ENCODE measurements at places on chromosomes 12 and 14.

DNA sequence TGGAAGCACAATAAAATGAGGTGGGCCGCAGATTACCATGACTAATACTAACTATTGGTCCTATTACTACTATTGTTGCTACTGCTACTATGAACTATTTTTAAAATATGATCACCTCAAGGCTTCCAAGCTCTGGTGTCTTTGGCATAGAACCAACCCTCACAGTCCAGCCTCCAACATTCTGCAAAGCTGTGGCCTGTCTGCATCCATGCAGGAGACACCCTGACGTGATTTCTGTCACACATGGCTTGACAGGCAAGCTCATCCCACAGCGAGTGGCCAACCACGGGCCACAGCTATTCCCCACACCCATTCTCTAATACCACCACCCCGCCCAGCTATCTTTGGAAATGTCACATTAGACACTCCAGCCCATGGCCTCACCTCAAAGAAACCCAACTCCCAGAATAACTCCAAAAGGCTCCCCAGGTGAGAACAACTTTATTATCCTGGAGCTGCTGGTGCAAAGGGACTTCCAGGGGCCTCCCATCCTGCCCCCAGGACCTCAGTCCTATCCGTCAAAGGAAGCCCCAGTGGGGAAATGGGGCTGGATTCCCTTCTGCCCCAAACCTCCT lies 14.4 kb downstream of the ISCU start:
- no peak for DNase-seq

- DNase-seq, result no peak
Observed at GRCh38 chr14:101243587-101244338, 317.5 kb upstream of the DIO3 start.

- DNase-seq, result no peak
Observed at GRCh38 chr14:52131640-52132320, 62.9 kb upstream of the NID2 start.

DNA sequence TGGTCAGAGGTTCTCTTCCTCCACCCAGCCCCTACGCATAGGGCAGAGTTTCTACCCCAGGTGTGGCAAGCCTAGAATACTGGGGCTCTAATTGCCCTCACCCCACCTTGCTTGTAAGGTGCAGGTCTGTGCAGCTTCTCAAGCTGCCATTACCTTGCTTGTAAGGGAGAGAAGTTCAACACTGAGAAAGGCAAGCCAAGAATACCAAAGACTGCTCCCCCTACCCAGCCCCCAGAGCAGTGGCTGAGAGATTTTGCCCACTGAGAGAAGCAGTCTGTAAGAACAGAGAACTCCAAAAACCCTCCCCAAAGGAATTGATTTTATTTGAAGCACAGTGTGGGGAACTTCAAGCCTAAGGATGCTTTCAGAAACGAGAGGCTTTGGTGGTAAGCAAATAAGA lies 63.1 kb downstream of the RASSF8 start:
- no peak for DNase-seq

DNA sequence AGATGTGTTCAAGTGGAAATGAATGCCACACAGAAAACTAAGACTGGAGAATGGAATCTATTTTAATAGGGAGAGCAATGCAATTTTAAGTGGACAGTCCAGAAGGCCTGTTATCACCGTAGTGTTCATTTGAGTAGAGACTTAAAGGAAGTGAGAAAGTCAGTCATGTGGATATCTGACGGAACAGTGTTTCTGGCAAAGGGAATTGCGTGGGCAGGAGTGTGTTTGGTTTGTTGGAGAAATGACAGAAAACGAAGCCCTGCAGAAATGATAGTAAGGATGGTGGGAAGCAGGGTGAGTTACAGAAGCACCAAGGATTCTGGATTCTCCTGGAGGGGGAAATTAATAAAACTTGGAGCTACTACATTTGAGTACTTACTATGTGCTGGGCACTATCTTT lies 776.6 kb downstream of the MED13L start:
- DNase-seq, result no peak

GRCh38 chr12:10392394-10392930 lies 2.6 kb upstream of the KLRK1 start:
- DNase-seq, result no peak

GRCh38 chr12:126974779-126975178 lies 1292.2 kb upstream of the TMEM132C start:
- DNase-seq, result no peak

DNA sequence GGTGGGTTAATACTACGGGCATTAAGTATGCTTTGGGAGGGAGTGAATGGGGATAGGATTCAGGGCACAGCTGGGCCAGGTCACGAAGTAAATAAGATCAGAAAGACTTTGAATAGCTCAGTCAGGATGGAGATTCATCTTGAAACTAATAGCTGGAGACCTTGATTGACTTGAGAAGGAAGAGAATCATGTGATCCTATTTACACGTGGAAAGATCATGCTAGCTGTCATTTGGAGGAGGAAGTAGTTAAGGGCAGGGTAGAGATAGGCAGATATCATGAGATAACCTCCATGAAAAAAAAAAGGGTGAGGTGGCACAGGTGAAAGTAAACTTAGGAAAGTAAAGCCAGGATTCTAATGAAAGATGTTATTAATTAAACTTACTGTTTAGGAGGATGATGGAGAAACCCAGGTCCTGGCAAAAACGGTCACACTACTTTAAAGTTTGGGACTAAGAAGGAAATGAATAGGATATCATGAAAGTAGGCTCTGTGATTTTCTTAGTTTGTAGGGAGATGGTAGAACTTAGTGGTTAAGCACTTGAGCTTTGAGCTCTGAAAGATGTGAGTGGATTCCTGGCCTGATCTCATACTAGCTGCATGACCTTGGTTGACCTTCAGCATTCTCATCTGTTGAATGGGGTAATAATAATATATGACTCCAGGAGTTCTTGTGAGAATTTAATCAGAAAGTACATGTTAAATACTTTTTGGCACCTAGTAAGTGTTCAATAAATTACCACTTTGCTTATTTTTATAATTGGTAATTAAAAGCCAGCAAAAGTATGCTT lies 439.0 kb downstream of the NRXN3 start:
- DNase-seq, result no peak

DNA sequence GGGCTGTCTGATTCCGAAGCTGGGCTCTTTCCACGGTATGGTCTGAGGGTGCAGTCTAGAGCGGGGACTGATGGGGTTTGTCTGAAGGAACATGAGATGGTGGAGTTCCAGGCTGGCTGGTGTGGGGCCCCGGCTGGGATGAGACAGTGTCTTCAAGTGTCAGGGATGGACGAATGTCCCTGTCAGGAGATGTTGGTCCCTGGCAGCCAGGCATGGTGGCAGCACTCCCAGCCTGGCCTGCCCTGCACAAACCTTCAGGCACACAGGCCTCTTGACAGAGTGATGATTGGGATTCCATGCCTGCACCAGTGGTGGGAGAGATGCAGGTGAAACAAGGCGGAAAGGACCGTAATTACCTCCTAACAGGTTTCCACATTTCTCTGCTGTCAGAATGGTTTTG lies 221.9 kb downstream of the CACNA1C start:
- DNase-seq, result no peak

DNA sequence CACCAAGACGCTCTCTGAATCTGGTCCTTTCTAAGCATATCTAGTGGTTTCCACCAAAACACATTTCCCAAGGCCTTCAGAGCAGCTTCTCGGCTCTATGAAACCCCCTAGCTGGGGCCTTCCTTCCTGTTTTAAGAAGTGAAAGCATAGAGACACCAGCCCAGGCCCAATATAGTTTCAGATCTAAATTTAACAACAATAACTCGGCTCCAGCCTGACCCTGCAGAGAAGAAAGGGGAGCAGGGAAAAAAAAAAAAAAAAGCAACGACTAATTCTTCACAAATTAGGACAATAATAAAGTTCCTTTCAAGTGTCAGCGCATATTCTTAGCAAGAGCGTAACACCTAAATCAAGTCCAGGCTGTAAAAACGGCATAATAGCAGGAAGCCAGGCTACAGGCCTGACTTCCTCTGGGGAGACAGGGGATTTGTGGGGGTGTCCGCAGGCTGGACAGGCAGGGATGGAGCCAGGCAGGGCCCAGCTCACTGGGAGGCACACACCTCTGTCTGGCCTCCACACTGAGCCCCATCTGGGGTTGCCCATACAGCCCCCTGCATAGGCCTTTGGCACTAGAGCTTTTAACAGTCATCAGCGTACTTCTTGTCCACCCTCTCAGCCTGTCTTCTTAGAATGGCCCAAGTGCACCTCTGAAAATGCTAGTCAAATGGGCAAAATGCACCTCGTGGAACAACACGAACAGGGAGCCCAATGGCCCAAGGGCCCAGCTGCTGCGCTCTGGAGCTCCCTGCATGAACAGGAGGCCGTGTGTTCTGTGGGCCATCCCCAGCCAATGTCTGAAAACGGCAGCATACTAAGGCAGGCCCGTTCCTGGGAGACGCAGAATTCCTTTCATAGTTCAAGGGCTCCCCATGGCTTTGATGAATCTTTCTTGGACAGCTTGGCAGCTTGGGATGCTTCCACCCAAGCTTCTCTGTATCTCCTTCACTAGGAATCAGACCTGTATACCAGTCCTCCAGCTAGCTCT lies 772.9 kb downstream of the MED13L start:
- DNase-seq, result no peak
